Right lobe of liver (tissue), 6 donors: ENCODE measurements at places on chromosomes 2 and 18. TPM values are rescaled to one million over a fixed set of nuclear protein-coding genes. Genes with fewer than 3 reads are reported as not detected.

GRCh38 chr18:45845410-45845809 is 19.9 kb downstream of the SIGLEC15 start:
- H3K36me3 ChIP-seq: no peaks in the 10 kb centered on the region
- no peak overlapping the region for H3K27ac ChIP-seq
- H3K4me3 ChIP-seq: no peak overlapping the region
- no peaks in the 10 kb centered on the region for H3K27me3 ChIP-seq

GRCh38 chr2:200039724-200040650 is 84.6 kb downstream of the MAIP1 start:
- no peaks in the 10 kb centered on the region for H3K27me3 ChIP-seq
- no peak overlapping the region for H3K27ac ChIP-seq
- no peaks in the 10 kb centered on the region for H3K4me1 ChIP-seq

Gene OSR1
- 0.12 TPM for total RNA-seq

Gene IL18RAP
- total RNA-seq: 2.7 TPM

- H3K4me1 ChIP-seq: no peaks in the 10 kb centered on the region
- DNase-seq: no peak
- no peak overlapping the region for H3K4me3 ChIP-seq
- H3K36me3 ChIP-seq: no peaks in the 10 kb centered on the region
- no peaks in the 10 kb centered on the region for H3K27me3 ChIP-seq
Observed at GRCh38 chr2:6580982-6581381, 284.7 kb downstream of the CMPK2 start.

DNA sequence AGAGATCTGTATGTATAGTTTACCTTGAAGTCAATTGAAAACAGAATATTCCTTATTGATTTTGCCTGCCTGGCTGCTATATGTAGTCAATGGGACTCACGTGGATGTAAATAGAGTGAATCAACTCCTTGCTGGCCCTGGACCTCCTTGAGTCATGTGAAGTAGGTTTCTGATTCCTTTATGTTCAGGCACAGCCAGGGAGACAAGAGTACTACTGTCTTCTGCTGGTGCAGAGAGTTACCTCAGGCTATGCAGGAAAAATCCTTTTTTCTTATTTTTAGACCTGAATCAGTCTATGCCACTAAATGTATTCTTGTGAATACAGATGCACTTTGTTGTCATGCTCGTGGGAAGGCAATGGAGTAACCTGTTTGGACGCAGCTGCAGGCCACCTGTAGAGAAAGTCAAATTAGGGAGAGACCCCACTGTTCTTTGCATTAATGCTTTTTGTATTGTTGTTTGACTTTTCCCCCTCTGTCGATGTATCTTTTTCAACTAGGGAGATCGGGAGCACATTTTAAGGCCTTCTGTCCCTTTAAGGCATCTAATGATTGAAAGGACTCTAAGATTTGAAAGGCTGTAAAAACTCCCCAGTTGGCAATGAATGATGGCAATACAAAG is 473.9 kb downstream of the ARHGAP15 start:
- no peak overlapping the region for H3K4me3 ChIP-seq
- no peak for DNase-seq
- no peak overlapping the region for H3K27ac ChIP-seq
- H3K4me1 ChIP-seq: no peaks in the 10 kb centered on the region

DNA sequence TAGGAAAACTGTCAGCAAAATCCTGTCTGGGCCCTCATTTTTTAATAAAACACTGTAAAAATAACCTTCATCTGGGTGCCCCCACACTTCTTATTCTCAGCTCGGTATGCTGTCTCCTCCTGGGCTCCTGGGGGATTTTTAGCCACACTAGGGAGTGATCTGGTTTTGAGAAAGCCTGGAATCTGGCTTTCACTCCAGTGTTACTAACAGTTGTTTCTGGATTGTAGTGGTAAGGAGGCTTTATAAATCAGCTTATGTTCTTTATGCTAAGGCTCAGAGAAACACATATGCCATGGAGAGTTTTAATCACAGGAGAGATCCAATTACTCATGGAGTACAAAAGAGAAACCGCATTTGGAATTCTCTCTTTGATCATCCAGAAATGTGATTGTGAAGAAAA is 744.3 kb upstream of the SOX11 start:
- DNase-seq: no peak
- H3K4me1 ChIP-seq: no peaks in the 10 kb centered on the region
- no peak overlapping the region for H3K4me3 ChIP-seq
- no peaks in the 10 kb centered on the region for H3K36me3 ChIP-seq
- H3K27me3 ChIP-seq: no peaks in the 10 kb centered on the region

Gene DPP4
- 32.1 TPM for total RNA-seq

GRCh38 chr18:22163416-22164161 is 5.8 kb upstream of the GATA6 start:
- H3K36me3 ChIP-seq: no peaks in the 10 kb centered on the region
- no peaks in the 10 kb centered on the region for H3K27me3 ChIP-seq
- no peak for DNase-seq
- no peak overlapping the region for H3K27ac ChIP-seq
- H3K4me3 ChIP-seq: no peak overlapping the region
- no peaks in the 10 kb centered on the region for H3K4me1 ChIP-seq
